ENCODE measurements at places on chromosomes 7 and 10. TPM values are rescaled to one million over a fixed set of nuclear protein-coding genes. Genes with fewer than 3 reads are reported as not detected.

DNA sequence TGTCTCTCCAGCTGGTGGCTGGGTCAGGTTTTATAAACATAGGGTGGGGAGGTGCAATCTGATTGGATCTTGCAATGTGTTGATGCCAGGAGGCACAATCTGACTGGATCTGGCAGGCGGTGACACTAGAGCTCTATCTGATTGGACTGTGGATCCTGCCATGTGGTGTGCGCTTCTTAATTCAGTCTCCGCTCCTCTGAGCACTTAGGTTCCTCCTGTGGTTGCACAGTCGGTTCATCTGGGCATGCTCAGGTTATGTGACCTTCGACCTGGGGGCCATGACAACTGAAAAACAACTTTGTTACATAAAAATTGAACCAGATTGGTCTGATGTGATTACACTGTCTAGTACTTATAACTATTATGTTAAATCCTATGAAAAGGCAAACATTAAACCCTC is 127.1 kb upstream of the SVIL start:
- no peak for DNase-seq

- DNase-seq = peak; percentile 9
Measured at GRCh38 chr10:17617031-17617911, at the start of gene HACD1. HACD1 (minus strand) TSS chr10:17617374; CDS start chr10:17617339, 35 bp downstream.

DNA sequence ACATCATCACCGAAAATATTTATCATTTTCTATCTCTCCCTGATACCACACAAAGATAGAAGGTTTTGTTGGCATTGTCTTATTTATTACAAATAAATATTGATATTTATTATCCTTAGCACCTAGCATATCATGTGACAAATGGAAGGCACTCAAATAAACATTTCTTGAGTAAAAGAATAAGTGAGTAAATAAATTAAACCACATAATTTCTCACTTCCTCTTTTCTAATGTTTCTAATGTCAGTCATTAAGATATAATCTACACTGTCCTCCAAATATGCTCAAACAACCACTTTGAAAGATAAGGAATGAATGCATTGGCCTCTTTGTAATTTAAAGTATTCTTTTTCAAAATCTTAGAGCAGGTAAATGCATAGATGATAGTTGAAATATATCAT is 1027.8 kb upstream of the LRRTM3 start:
- no peak for DNase-seq

DNA sequence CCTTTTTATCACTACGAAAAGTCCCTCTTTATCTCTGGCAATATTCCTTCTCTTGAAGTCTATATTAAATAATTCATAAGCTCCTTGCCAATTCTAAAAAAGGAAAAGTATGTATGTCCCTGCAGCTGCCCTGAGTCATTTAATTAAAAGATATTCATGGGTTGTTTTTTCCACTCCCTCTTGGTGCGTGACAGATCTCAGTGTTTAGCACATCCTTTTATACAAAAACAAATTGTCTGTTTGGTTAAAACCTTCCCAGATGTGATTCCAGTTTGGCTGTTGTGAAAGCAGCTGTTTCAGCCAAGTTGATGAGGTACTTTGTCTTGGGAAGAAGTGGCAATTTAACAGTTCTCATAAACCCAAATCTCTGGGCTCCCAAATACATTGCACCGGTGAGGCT is 33.8 kb upstream of the PRLHR start:
- DNase-seq = no peak

DNA sequence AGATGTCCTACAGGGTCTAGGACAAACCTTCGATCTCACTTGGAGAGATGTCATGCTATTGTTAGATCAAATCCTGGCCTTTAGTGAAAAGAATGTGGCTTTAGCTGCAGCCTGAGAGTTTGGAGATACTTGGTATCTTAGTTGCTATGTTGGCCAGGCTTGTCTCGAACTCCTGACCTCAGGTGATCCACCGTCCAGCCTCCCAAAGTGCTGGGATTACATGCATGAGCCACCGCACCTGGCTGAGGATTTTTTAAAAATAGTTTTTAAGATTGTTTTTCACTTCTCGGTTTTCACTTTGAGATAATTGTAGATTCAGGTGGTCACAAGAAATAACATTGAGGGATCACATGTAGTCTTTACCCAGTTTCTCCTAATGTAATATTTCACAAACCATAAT is 738.3 kb upstream of the POM121L12 start:
- no peak for DNase-seq

DNA sequence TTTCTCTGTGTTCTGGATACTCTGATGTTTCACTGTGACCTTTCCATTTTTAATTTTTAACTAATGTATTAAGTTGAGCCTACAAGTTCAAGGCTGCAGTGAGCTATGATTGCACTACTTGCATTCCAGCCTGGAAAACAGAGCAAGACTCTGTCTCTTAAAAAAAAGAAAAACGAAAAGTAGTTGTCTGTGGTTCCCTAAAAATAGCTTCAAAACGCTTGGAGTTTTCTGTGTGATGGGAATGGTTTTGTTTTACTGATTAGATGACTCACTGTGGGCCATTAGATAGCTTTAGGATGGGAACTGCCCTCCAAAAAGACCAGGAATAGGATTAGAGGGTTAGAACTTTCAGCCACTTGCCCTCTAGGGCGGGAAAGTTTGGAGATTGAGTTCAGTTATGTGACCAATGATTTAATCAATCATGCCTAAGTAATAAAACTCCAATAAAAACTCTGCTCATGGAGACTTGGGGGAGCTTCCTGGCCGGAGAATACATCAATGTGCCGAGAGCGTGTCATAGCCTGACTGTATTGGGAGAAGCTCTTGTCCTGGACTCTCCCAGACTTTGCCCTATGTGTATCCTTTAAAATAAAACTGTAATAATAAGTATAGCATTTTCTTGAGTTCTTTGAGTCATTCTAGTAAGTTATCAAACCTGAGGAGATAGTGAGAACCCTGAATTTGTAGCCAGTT is 147.1 kb downstream of the LYZL1 start:
- DNase-seq = no peak

DNA sequence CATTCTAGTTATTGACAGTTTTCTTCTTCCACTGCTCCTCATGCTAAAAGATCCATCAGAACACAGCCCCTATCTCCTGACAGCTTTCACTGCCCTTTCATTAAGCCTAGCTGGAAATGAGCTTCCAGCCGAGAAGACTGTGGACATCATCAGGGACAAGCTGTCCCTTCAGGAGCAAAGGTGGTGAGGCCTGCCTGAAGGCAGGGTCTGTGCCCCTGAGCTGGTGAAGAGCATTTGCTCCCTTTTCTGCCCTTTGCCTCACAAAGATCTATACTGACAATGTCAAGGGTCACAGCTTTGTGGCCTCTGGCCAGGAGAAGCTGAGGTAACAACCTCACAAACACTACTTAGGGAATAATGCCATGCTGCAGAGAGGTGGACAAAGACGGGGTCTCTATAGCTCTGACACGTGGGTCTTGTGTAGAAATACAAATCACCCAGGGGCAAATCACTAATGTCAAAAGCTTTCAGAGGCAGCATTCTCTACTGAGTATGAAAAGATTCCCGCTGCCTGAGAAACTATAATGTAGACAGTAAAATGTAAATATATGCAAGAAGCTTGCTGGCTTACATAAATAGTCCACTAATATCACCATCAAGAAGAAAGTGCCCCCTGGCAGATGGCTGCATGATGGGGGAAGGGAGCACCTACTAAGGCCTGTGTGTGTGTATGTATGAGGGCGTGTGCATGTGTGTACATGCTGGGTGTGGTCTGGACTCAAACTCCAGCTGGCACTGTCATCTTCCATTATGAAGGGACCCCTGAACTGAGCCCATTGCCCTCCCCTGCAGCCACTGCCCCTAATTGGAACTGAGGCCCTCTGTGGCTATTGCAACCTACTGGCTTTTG is 55.8 kb downstream of the HBP1 start:
- no peak for DNase-seq

GRCh38 chr7:67487316-67487715 is 490.7 kb downstream of the TYW1 start:
- no peak for DNase-seq

DNA sequence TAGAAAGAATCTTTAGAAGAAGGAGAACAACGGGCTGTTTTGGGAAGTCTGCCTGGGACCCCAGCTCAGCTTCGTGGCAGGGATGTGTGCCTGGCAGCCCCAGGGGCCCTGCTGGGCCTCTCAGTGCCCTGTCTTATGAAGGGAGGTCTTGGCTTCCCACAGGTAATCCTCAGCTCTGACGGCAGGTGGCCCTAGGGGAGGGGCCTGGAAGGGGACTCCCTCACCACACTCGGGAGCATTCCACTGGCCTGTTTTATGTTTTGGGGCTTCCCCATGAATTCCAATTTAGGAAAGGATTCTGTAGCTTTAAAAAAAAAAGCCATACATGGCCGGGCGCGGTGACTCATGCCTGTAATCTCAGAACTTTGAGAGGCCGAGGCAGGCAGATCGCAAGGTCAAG is 3.0 kb upstream of the DMBT1 start:
- no peak for DNase-seq

- DNase-seq = no peak
Measured at GRCh38 chr7:114789161-114789560, 132.7 kb upstream of the MDFIC start.

GRCh38 chr10:34288634-34289033 is 526.5 kb downstream of the PARD3 start:
- no peak for DNase-seq

DNA sequence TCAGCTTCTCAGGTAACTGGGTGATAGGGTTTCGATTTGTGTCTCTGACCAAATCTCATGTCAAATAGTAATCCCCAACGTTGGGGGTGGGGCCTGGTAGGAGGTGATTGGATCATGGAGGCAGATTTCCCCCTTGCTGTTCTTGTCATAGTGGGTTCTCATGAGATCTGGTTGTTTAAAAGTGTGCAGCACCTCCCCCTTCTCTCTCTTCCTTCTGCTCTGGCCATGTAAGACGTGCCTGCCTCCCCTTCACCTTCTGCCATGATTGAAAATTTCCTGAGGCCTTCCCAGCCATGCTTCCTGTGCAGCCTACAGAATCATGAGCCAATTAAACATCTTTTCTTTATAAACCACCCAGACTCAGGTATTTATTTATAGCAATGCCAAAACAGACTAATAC is 21.9 kb upstream of the SMURF1 start:
- DNase-seq = no peak

- DNase-seq = no peak
Measured at GRCh38 chr10:133445751-133446708, 7.7 kb upstream of the SCART1 start.

GRCh38 chr7:129431911-129432643 is 2.2 kb upstream of the STRIP2 start:
- DNase-seq = no peak

- peak; percentile 92 for DNase-seq
Measured at GRCh38 chr7:128425850-128426249, 16.1 kb upstream of the IMPDH1 start.

DNA sequence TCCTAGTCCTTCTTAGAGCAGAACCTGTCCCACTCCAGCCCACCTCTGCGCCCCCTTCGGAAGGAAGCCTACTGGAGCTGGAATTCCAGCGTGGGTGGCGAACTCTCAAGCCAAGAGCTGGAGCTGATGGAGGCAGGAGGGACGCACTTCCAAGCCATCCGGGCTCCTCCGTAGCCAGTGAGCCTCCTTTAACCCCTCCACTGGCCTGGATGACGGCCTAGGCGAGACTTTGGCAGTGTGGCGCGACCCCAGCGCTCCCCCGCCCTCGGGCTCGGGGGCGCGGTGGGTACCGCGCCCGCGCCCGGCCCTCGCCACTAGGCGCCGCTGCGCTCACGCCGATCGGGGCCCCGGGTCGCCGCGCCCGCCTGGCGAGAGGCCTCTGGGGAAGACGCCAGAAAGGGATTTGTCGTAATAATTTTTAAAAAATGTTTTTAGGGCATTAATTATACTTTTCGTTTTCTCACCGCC is 5.1 kb upstream of the EMX2 start:
- no peak for DNase-seq

DNA sequence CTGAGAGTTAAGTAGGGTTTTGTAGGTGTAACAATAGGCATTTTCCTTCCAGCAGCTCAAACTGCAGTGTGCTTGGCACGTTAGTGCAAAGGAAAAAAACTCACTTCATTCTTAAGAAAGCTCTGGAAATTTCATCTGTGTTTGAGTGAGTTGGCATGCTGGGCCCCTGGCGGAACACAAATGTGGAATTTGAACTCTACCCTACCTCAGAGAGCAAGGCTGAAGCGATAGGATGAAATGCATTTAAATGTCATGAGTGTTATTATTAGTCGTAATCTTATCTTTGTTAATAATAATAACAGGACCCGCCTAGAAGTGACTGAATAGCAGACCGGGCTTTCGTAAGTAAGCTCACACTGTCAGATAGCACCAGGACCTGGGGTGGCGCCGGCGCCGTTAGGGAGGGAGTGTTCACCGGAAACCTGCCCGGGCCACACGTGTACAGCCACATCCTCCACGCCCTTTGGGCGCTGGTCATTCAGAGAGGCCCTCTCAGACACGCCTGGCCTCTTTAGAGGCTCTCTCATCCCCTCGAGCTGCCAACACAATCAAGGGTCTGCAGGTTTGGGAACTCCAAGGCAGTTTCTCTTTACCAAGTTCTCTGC is 63.5 kb downstream of the GRK5 start:
- peak; percentile 57 for DNase-seq

DNA sequence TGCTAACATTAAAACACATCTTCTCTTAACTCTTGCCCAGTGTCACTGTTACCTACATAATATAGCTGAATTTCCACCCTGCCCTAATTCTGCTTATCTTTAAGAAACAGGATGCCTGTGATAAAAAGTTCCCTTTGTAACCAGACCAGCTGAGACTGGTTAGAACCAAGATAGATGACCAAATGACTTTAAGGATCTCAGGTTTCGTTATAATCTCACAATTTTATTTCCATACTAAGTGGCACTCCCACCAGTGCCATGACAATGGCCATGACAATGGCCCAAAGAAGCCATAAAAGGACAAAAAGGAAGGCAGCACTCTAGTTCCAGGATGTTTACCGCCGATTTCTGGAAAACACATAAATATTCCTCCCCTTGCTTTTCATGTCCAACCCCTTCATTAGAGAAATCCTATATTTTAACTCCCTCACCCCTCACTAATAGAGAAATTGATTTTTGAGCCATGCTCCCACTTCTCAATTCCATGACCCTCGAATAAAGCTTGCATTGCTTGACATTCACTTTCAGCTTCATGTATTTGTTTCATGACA is 126.1 kb downstream of the ELAPOR2 start:
- no peak for DNase-seq

DNA sequence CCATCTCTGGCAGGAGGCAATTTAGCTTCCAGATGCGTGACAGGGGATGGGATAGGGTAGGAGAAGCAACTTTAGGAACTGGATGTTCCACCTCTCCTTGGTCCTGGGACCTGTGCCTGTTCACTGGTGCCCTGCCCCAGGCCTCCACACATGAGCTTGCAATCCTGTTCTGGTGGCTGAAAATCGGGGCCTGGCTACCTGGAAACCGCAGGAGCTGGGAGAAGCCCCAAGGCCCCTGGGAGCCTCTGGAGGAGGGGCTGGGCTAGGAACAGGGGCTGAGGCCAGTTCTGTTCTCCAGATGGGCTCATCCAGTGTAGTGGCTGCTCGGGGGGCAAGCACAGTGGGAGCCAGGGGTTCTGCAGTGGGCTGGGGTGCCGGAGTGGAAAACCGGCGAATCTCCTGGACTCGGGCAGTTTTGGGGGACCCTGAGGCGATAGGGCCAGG is 5.3 kb upstream of the MYOZ1 start:
- no peak for DNase-seq

Gene WDR86
- total RNA-seq = 82.9 TPM

Gene TUBB8
- 0.42 TPM for total RNA-seq

Gene CCL24
- not detected for total RNA-seq

Gene FEZF1
- total RNA-seq = not detected

Gene RHOBTB1
- total RNA-seq = 28.2 TPM

Gene ANXA8L1
- not detected for total RNA-seq

Gene RGR
- not detected for total RNA-seq

Gene PRTFDC1
- 5.7 TPM for total RNA-seq

Gene SLC29A3
- 6.9 TPM for total RNA-seq

Gene CFAP58
- total RNA-seq = not detected

Gene COA1
- 63.3 TPM for total RNA-seq

Data from tibial nerve (tissue), 4 donors.